MCF 10A (cell line): ENCODE measurements at places on chromosomes 1 and 21. TPM values are rescaled to one million over a fixed set of nuclear protein-coding genes. Genes with fewer than 3 reads are reported as not detected.

DNA sequence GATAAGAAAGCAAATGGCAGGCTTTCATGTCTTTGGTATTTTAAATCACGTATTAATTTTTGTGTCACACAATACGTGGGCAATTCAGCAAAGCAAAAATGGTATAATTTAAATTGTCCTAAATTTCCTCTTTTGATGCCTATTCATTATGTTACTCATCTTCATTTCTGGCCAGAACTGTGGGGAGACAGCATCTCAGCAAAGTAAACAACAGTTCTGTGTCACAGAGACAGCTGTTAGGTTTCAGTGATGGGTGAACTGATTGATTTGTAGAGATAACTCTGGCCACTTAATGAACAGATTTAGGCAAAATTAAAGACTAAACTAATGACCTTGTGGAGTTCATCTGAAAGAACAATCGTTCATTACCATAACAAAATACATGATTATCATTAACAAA, 49.2 kb downstream of the FH start:
- no peak for DNase-seq
- no peaks in the 10 kb centered on the region for H3K4me1 ChIP-seq
- H3K36me3 ChIP-seq, result no peaks in the 10 kb centered on the region
- H3K27ac ChIP-seq, result no peak overlapping the region
- H3K4me3 ChIP-seq, result no peak overlapping the region

GRCh38 chr1:15932612-15933011, 43.3 kb downstream of the ZBTB17 start:
- no peaks in the 10 kb centered on the region for H3K27me3 ChIP-seq
- H3K27ac ChIP-seq, result no peak overlapping the region
- peaks cover 99% of the 10 kb centered on the region for H3K36me3 ChIP-seq
- H3K4me1 ChIP-seq, result no peaks in the 10 kb centered on the region
- no peak overlapping the region for H3K4me3 ChIP-seq
- DNase-seq, result no peak

- H3K27me3 ChIP-seq, result peaks cover 12% of the 10 kb centered on the region
- no peak overlapping the region for H3K27ac ChIP-seq
- no peak overlapping the region for H3K4me3 ChIP-seq
- no peaks in the 10 kb centered on the region for H3K4me1 ChIP-seq
- no peaks in the 10 kb centered on the region for H3K36me3 ChIP-seq
Measured at GRCh38 chr1:16720351-16721223, 19.7 kb upstream of the RNU1-4 start.

GRCh38 chr1:35544976-35545375, 12.2 kb downstream of the KIAA0319L start:
- H3K4me1 ChIP-seq, result peaks cover 21% of the 10 kb centered on the region
- peaks cover 66% of the 10 kb centered on the region for H3K36me3 ChIP-seq
- peak; percentile 76 for DNase-seq
- no peaks in the 10 kb centered on the region for H3K27me3 ChIP-seq
- H3K27ac ChIP-seq, result no peak overlapping the region
- no peak overlapping the region for H3K4me3 ChIP-seq

- H3K27ac ChIP-seq, result peak overlapping the region; percentile 43
- no peak overlapping the region for H3K4me3 ChIP-seq
Measured at GRCh38 chr1:207844371-207844770, 66.6 kb downstream of the CD34 start.

DNA sequence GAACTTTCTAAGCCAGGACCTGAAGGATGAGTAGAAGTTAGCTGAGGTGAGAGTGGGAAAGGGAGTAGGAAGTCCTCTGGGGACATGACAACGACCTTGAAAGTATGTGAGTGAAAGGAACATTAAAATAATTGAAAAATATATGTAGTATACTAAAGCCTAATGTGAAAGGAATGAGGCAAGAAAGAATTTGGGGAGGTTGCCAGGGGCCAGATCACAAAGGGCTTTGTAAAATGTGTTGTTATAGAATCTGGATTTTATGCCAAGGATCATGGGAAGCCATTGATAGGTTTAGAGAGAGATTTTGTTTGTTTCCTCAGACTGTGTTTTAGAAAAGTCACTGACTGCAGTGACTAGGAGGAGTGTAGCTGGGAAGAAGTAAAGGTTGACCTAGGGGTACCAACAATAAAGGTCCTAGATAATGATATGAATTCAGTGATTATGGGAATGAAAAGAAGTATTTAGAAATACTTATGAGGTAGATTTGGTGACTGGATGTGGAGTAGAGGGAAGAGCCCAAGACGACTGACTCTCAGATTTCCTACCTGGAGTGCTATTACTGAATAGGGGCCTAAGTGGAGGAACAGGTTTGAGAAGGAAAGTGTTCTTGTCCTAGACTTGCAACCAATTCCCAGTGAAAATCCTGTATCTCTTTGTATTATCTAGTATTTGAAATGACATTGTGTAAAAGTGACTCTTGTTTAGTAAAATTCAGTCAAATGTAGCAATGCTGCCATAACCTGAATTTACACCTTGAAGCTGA, 179.8 kb downstream of the PHTF1 start:
- H3K4me1 ChIP-seq, result peaks cover 9% of the 10 kb centered on the region
- no peak overlapping the region for H3K4me3 ChIP-seq
- no peak overlapping the region for H3K27ac ChIP-seq
- DNase-seq, result no peak

GRCh38 chr1:4681026-4681425, 26.6 kb downstream of the AJAP1 start:
- no peaks in the 10 kb centered on the region for H3K36me3 ChIP-seq
- no peak overlapping the region for H3K27ac ChIP-seq
- no peak for DNase-seq
- H3K4me1 ChIP-seq, result no peaks in the 10 kb centered on the region
- no peaks in the 10 kb centered on the region for H3K27me3 ChIP-seq

GRCh38 chr1:64166629-64167028, 36.8 kb upstream of the UBE2U start:
- H3K36me3 ChIP-seq, result peaks cover 6% of the 10 kb centered on the region
- DNase-seq, result no peak
- H3K4me3 ChIP-seq, result no peak overlapping the region
- peaks cover 9% of the 10 kb centered on the region for H3K4me1 ChIP-seq
- no peaks in the 10 kb centered on the region for H3K27me3 ChIP-seq

The TRIM33 gene
- total RNA-seq, result 33.2 and 38.3 TPM in 2 replicates

The CLCA4 gene
- total RNA-seq, result not detected in 2 replicates

- DNase-seq, result no peak
- H3K4me3 ChIP-seq, result no peak overlapping the region
- H3K4me1 ChIP-seq, result peaks cover 7% of the 10 kb centered on the region
- no peaks in the 10 kb centered on the region for H3K27me3 ChIP-seq
- no peaks in the 10 kb centered on the region for H3K36me3 ChIP-seq
- H3K27ac ChIP-seq, result no peak overlapping the region
Measured at GRCh38 chr1:60977661-60978060, 104.7 kb upstream of the NFIA start.

- no peak overlapping the region for H3K27ac ChIP-seq
- H3K27me3 ChIP-seq, result peaks cover 57% of the 10 kb centered on the region
- no peaks in the 10 kb centered on the region for H3K4me1 ChIP-seq
- no peak for DNase-seq
- H3K4me3 ChIP-seq, result no peak overlapping the region
- no peaks in the 10 kb centered on the region for H3K36me3 ChIP-seq
Measured at GRCh38 chr21:44718093-44718492, 6.7 kb upstream of the TSPEAR start.

The LMX1A gene
- total RNA-seq, result not detected in 2 replicates

DNA sequence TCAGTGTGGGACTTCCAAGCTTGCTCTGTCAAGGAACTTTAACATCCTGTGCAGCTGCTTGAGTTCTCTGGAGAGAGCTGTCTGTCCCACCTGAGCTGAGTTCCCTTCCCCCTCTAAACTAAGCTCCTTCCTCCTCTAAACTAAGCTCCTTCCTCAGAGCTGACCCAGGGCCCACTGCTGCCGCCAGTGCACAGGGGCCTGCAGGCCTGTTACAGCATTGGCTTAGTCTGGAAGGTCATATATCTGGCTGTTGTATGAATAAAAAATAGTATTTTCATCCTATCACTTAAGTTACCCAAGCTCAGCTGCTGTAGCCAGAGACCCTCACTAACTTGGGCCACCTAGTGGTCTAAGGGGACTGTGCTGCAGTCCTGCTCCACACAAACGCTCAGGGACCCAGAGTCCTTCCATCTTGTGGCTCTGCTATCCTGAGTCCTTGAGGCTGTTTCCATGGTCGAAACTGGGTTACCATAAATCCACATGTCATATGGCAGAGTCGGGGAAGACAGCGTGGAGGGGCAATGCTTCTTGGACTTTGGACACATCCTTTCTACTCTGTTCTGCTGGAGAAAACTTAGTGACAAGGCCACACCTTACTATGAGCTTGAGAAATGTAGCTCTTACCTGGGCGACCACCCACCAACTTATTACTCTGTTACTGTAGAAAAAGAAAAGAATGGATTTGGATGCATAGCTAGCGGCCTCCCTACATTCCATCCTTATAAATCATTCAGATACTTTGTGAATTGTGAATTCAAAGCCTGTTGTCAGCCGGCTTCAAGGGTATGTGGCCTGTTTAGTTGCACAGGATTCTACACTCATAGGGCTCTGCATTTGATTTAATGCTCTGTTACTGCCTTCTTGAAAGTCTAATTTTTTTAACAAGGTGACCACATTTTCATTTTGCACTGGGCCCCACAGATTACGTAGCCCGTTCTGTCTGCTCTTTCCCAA, 71.4 kb upstream of the GCLM start:
- H3K27ac ChIP-seq, result no peak overlapping the region
- H3K4me1 ChIP-seq, result no peaks in the 10 kb centered on the region
- H3K27me3 ChIP-seq, result no peaks in the 10 kb centered on the region
- no peaks in the 10 kb centered on the region for H3K36me3 ChIP-seq
- H3K4me3 ChIP-seq, result no peak overlapping the region

GRCh38 chr1:175792136-175792535, 48.7 kb upstream of the TNR start:
- peaks cover 58% of the 10 kb centered on the region for H3K27me3 ChIP-seq
- no peak overlapping the region for H3K4me3 ChIP-seq
- H3K4me1 ChIP-seq, result no peaks in the 10 kb centered on the region
- no peak for DNase-seq
- H3K27ac ChIP-seq, result no peak overlapping the region

DNA sequence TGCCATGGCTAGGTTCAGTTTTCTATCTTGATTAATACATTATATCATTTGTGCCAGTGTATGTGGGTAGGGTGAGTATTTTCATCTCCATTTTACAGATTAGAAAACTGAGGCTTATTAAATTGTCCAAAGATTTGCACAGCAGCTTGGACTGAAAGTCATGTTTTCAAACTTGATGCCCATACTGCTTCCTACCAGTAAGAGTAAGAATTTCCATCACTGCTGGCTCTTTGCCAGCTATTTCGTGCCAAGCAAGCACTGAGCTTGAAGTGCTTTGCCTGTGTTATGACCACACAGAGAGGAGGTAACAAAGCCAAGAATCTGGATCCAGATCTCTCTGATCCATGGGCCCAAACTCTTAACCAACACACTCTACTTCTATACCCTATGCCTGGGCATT, 295.0 kb downstream of the VAV3 start:
- H3K36me3 ChIP-seq, result peaks cover 11% of the 10 kb centered on the region
- H3K4me1 ChIP-seq, result peaks cover 18% of the 10 kb centered on the region
- no peak overlapping the region for H3K27ac ChIP-seq
- H3K4me3 ChIP-seq, result no peak overlapping the region
- DNase-seq, result peak; percentile 86
- no peaks in the 10 kb centered on the region for H3K27me3 ChIP-seq

The BTF3L4 gene
- 76.0 and 77.0 TPM in 2 replicates for total RNA-seq

The SPRR1A gene
- total RNA-seq, result not detected in 2 replicates

The ESRRG gene
- 0.44 TPM in 1 of 2 replicates, not detected in the other for total RNA-seq

DNA sequence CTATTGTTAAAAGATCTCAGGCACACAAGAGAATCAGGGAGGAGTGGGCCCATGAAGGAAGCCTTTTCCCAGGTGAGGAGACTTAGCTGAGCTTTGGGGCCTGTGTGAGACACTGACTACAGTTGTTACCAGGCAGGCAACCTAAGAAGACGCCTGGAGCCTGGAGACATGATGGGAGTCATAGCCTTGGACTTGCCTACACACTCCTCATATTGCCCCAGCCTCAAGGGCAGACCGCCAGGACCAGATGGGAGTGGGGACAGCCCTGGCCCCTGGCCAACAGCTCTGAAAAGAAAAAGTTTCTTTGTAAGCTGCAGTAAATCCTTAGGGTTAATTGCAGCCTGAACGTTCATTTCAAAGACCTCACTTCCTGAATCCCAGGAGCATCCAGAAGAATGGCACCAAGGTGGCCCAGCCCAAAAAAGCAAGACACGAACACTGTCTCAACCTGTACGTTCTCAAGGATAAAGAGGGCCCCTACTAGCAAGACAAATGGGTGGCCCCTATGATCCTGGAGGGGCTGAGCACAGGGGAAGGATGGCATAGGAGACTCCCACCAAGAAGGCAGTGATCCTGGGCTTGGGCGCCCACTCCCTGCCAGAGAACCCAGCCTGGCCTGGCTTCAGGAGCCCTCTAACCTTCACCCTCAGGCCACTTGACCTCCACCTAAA, 33.2 kb upstream of the BTG2 start:
- no peaks in the 10 kb centered on the region for H3K36me3 ChIP-seq
- H3K4me3 ChIP-seq, result no peak overlapping the region
- H3K4me1 ChIP-seq, result peaks cover 10% of the 10 kb centered on the region
- H3K27me3 ChIP-seq, result no peaks in the 10 kb centered on the region
- DNase-seq, result no peak

DNA sequence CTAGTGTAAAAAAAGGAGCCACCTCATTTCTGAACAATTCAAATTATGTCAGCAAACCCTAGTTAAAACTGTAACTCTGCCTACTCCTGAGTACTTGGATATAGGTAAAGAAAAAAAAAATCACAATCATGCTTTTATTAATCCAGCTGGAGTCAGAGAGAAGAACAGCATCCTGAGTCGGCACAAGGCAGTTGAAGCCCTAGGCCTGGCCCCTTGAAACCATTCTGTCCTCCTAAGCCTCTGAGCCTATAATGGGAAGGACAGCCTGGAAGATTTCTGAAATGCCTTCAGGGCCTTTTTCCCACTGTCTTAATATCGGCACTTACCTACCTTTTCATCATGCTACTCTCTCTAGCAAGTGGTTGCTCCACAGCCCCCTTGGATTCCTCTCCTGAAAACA, 32.5 kb downstream of the CDC42BPA start:
- no peak overlapping the region for H3K27ac ChIP-seq
- H3K27me3 ChIP-seq, result no peaks in the 10 kb centered on the region
- peaks cover 23% of the 10 kb centered on the region for H3K36me3 ChIP-seq
- DNase-seq, result no peak
- peaks cover 13% of the 10 kb centered on the region for H3K4me1 ChIP-seq
- H3K4me3 ChIP-seq, result no peak overlapping the region

DNA sequence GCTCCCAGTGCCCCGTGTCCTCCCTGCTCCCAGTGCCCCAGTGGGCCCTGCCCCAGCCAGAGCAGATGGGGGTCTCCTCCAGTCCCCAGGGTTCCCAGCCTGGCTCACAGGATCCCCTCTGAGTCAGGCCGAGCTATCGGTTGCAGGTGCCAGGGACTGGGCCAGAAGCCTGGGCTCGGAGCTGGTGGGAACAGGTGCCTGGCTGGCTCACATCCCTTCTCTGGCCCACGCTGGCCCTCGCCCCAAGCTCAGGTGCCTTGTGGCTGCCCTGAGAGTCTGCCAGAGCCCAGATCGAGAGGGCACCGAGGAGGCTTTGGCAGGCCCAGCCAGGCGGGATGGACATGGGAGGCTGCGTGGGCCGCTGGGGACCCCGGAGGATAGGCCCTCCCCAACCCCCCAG, 18.9 kb downstream of the PLCH2 start:
- no peak overlapping the region for H3K4me3 ChIP-seq
- H3K27ac ChIP-seq, result no peak overlapping the region
- H3K27me3 ChIP-seq, result no peaks in the 10 kb centered on the region
- peaks cover 25% of the 10 kb centered on the region for H3K36me3 ChIP-seq
